ENCODE measurements at places on chromosomes 13 and 19.

DNA sequence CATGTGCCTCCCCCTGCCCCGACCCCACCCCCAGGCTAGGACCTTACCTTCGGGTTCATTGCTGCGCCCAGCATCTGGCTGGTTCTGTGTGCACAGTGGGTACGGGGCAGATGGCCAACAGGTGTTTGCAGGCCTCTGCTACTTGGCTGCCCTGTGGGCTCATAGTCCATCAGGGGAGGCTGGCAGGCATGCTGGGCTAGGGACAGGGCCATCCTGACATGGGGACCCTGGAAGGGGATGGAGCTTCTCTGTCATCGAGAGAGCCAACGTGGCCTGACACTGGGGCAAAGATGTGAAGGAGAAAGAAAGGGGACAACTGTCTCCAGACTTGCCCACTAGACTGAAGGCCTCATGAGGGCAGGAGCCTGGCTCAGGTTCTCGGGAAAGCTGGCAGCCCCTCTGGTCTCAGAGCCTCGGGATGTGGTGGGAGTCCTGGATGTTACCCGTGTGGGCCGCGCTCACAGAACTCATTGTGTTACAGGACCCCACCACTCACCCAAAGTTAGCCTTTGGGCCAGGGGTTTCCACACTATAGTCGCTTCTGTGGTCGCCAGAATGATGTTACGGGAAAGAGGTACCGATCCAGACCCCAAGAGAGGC lies 4.7 kb downstream of the ZNF536 start:
- DNase-seq = no peak

- no peak for DNase-seq
These were observed 584.6 kb downstream of the GPC6 start for GRCh38 chr13:93811071-93811737.

DNA sequence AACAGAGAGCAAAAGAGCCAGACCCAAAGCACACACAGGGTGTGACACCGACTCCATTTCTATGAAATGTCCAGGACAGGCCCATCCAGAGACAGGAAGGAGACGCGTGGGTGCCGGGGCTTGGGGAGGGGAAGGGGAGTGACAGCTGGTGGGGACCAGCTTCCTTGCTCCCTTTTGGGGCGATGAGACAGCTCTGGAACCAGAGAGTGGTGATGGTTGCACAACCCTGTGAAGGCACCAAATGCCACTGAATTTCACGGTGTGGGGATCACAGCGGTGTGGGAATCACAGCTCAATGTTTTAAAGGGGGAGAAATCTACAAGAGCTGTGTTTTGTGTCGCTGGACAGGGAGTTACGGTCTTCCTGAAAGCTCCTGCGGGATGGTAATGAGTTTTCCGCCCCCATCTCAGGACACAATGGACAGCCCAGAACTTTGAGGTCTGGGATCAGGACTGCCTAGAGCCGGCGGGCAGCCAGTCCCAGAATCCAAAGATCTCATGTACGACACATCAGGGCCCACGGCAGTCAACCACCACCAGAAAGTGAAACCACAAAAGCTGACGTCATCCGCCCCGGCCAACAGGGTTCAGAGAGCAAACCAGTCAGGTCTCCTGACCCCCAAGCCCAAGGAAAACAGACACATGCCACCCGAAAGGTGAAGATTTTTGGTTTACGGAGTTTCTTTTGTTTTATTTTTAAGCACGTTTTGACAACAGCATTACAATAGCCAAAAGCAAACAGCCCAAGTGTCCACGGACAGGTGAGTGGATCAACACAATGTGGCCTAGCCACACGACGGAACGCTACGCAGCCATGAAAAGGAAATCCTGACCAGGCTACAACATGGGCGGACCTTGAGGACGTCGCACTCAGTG lies 7.3 kb downstream of the SGTA start:
- DNase-seq = no peak

DNA sequence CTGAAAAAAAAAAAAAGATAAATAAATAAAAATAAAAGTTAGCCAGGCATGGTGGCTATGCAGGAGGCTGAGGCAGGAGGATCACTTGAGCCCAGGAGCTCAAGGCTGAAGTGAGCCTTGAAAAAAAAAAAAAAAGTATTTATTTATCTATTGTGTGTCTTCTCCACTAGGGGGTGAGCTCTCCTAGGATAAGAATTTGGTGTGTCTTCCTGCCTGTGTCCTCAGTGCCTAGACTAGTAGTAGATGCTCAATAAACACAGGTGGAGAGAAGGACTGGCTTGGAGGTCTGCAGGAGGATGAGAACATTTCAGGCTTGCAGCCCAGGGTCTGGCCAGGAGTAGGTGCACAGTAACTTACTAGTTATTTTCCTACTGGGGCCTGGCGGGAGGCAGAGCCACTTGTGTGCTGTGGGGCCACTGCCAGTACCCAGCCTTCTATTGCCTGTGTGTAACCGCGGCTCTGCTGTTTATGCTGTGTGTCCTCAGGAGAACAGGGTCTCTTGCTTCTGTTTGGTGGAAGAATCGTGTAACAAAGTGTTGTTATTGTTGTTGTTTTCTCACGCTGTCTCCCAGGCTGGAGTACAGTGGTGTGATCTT lies 5.4 kb downstream of the LMTK3 start:
- peak; percentile 65 for DNase-seq

Measured in GM12865 (cell line).